Activated CD8-positive, alpha-beta memory T cell treated with anti-CD3 and anti-CD28 coated beads for 4 hours (primary cell): ENCODE measurements at places on chromosomes 1 and 21.

- DNase-seq: no peak
Observed at GRCh38 chr1:156108664-156109241, 5.8 kb upstream of the LMNA start.

GRCh38 chr21:31363720-31364119 lies 19.7 kb upstream of the TIAM1 start:
- no peak for DNase-seq

DNA sequence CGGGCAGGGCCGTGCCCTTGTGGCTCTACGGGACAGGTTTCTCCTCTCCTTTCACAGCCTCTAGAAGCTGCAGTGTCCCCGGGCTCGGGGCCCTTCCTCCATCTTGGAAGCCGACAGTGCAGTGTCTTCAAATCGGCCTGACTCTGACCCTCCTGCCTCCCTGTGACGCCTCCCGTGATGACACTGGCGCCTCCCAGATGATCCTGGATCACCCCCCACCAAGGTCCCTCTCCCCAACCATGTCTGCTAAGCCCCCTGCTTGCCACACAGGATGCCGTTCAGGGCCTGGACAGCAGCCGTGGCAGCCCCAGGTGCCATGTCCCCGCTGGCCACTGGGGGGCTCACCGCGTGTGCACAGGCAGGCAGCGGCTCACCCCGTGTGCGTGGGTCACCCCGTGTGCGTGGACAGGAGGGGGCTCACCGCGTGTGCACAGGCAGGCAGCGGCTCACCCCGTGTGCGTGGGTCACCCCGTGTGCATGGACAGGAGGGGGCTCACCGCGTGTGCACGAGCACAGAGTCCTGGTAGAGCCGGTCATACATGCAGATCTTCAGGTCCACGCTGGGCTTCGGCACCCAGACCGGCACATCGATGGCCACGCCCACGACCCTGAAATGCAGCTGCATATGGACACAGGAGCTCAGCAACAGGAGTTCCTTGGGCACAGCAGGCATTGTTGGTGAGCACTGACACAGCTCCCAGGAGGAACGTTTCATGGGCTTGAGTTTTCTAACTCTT lies 24.9 kb upstream of the TMEM52 start:
- DNase-seq: peak; percentile 13

DNA sequence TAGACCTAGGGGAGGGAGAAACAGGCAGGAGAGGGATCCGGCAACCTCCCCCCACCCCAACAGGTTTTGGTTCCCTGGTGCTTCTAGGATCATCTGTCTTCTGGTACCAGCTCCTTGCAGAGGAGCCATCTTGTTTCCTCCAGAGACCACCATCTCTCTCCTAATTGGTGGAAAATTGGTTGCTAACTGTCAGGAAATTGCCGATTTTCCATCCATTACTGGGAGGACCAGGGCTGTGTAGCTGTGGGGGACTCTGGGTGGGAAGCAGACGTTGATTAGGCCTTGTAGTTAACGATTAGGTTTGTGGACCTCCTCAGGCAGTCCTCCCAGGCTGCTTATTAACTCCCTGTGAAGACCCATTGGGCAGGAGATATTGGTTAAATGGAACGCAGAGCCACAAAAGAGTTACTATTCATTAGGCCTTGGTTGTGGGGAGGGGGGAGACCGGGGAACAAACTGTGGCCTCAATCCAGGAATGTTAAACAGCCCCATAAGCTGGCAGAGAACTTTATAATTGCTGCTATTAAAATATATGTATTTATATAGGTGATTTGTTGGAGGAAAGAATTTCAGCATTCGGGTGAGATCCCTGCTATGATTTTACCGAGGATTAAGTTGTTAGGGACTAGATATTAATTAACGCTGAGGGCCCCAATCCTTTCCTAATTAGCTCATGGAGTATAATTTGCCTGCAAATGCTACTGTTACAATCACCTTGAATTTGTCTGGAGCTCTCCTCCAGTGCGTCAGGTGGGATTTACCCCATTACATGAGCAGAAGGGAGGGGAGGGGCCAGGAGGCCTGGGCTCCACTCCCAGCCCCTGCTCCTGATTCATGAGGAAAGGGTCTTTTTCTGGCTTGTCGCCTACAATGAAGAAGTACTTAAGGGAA lies 61.2 kb upstream of the TRABD2B start:
- DNase-seq: no peak

DNA sequence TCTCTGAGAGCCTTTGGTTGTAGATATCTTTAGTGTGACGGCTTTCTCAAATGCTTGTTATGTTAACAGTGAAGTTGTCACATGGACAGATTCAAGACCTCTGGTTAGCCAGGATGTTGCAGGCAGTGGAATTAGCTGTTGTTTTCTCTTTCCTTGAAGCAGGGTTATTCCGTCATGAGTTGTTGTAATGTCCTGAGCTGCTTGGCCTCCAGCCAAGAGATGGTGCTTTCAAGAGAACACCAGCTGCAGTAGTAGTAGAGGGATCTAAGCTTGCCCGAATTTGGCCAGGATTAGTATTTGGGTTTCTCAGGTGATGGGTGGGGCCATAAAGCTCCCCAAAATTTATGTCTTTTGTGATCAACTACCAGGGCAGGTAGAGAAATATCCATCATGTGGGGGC lies 13.4 kb downstream of the KCNE1 start:
- no peak for DNase-seq

DNA sequence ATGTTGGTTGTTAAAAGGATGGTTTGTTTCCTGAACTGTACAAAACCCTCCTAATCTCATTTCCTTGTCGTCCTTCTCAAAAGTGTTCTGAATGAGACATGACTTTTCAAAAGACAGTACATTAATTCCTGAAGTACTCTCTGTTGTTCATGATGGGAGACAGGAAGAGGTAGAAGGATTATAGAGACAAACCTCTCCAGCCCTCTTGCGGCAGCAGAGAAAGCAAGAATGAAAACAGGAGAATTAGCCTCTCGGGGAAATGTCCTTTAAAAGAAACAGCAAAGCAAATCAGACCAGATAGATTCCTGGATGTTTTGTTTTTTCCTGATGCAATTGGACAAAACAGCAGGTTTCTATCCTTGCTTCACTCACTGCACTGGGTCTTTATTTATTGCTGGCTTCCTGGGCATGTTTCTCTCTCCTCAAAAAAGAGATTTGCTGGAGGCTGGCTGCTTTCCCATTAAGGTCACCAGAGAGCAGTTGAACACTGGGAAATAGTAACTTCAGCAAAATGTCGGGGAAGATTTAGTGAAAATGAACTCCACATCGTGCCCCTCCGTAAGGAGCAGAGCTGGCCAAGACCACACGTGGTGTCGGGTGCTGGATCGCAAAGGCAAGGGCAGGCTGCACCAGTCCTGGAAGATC lies 145.8 kb upstream of the SYT6 start:
- no peak for DNase-seq

DNA sequence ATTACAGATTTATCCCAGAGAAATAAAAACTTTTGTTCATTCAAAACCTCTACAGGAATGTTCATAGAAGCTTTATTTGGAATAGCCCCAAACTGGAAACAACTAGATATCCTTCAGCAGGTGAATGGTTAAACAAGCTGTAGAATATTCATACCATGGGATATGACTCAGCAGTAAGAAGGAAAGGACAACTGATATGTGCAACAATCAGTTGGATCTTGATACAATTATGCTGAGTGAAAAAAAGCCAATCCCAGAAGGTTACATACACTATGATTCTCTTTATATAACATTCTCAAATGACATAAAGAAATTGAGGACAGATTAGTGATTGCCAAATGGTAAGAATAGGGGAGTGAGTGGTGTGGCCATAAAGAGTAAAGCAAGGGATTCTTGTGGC lies 376.7 kb downstream of the S1PR1 start:
- DNase-seq: no peak

DNA sequence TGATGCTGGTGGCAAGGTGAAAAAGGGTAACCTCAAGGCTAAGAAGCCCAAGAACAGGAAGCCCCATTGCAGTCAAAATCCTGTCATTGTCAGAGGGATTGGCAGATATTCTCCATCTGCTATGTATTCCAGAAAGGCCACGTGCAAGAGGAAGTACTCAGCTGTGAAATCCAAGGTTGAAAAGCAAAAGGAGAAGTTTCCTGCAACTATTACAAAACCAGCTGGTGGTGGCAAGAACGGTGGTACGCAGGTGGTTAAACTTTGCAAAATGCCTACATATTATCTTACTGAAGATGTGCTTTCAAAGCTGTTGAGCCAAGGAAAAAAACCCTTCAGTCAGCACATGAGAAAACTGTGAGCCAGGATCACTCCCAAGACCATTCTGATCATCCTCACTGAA lies 13.7 kb upstream of the VPS45 start:
- DNase-seq: no peak

DNA sequence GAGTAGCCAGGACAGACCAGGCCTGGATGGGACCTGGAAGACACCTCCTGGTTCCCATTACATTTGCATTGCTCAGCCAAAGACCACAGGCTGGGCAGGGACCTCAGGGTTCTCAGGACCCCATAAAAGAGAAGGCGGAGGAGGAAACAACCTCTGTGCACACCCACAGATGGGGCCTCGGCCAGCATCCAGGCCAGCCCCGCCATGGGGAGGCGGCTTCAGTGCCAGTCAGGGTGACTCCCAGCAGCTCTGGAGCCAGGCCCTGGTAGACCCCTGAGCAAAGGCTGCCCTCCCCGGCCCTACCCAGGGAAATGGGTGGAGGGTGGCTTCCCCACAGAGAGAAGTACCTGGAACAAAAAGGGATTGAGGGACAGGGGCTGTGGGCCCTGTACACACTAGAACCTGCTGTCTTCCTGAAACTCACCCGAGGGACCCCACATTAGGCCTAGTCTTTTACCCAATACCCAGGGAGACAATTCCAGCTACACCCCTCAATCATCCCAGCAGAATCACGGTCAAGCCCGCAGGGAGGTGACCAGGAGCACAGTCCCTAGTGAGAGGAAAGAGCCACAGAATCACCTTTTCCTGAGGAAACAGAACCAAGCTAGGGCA lies 64.5 kb downstream of the PSMG1 start:
- DNase-seq: no peak

- DNase-seq: no peak
Observed at GRCh38 chr1:229714964-229715603, 89.0 kb downstream of the URB2 start.

DNA sequence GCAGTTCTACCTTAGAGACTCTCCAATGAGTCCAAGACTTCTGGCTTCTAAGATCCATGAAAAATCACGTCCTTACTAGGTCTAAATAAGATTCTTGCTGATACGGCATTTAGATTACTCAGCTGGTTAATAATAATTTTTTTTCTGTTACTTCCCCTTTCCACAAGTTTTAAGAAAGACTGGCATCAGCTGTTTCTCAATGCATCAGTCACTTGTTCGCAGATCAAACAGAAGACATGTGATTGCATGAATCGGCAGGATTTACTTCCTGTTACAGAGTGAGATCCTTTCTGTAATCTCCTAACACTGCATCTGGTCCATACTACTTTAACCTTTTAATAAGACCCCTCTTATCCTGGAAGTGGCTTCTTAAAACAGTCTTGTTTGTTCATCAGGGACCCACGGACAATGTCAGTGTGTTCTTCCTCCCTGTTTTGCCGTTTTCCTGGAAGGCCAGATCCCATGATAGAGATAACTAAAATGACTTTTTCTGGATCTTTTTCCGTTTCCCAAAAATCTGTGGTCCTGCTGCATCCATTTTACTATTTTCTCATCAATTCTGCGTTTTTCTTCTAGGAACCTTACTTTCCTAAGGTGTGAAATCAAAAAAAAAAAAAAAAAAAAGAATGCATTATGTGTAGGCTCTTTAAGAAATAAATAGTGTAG lies 6.1 kb downstream of the NPL start:
- DNase-seq: no peak
